Activated CD4-positive, alpha-beta T cell treated with anti-CD3 and anti-CD28 coated beads, Interleukin-2, Interleukin-6, amounts not matched to agents 100 ng/mL and 50 ng/mL, durations not matched to agents 16 hours and 8 hours (primary cell): ENCODE measurements at places on chromosomes 11 and 22.

- no peak for DNase-seq
These were observed 87.8 kb upstream of the CLNS1A start for GRCh38 chr11:77725433-77725832.

GRCh38 chr11:1338201-1339065, 29.0 kb upstream of the TOLLIP start:
- no peak for DNase-seq

GRCh38 chr11:15988693-15989231, 367.6 kb downstream of the SOX6 start:
- no peak for DNase-seq

DNA sequence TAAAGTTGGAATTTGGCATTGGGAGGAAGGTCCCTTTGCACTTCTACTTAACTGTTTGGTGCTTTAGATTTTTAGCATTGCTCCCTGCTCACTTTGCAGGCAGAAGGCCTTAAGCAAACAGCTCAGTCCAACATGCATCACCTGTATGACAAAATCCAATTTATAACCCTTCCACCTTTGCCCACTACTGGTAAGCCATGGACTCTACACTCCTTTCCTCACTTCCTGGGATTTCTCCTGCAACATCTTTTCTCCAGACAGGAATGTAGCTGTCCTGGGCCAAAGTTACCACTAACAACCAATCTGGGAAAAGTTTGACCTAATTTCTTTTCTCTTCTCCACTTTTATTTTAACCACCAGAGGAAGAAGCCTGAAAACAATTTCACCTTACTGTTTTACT, 1.8 kb upstream of the OR2D2 start:
- no peak for DNase-seq

DNA sequence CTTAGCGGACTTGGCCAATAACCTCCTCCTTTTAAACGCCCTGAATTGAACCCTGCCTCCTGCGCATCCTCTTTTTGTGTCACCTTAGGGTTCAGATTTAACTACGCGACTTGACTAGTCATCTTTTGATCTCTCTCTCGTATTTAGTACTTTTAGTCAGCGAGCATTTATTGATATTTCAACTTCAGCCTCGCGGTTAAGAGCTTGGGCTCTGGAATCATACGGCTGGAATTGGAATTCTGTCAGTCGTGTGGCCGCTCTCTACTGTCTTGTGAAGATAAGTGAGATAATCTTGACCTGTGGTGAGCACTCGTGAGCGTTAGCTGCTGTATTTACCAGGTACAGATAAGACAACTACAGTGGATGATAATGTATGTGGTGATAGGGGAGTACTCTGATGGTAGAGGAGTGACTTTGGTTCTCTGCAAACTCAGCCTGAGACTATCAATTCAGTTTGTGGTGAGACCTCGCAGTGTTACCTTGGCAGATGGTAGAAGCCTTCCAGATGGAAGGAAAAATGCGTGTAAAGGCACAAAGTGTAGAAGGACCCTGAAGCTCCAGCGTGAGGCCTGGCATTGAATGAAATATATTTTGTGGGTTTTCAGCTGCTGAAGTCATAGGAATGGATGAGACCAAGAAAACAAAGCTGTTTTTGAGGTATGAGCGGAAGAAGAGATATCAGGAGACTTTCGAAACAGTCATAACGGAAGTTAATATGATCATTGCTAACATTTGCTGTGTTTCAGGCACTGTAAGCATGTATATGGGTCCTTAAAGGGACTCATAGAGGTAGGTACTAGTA, 682 bp downstream of the ATM start:
- peak; percentile 81 for DNase-seq
